ENCODE measurements at places on chromosomes 13 and 19.
A peak's percentile ranks its signal among the peaks of the same experiment; 100 is the strongest.

DNA sequence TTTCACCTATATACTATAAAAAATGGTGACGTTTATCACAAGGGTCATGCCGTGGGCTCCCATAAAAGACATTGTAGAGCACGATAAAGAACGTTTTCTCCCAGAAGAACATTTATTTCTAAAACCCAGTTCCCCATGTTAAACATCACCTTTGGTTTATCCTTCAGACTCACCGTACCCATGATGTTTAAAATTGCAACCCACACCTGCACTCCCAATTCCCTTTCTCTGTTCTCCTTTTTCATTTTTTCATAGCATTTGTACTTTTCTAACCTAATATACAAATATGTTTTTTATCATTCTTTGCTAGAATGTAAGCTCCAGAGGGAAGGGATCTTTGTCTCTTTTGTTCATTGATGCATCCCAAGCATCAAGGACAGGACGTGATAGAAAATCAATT, 2.0 kb downstream of the RCBTB2 start:
- DNase-seq = no peak

DNA sequence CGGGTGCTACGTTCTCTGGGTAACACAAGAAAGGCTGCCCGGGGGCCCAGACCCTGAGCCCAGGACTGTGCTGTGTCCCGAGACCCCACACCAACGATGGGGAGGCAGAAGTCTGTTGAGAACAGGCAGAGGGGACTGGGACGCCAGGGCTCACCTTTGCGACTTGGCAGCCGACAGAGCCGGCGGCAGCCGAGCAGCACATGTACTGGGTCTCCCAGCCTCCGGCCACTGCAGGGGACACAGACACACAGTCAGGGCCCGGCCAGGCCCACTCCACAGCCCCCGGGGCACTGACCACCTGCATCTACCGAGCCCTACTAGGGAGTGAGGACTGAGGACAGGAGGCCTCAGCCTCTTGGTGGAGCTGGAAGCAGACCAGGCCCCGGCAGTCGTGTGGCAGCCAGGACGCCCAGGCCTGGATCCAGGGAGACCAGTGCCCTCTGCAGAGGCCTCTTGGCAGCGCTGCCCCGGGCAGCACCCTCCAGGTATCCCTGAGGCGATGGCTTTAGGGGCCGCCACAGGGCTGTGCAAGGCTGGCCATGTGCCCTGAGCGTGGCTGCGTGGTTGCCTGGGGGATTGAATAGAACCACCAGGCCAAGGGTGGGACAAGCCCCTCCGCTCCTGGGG, 5.6 kb upstream of the ATP8B3 start:
- DNase-seq = no peak

- no peak for DNase-seq
Measured at GRCh38 chr13:94408314-94409036, 71.0 kb downstream of the DCT start.

DNA sequence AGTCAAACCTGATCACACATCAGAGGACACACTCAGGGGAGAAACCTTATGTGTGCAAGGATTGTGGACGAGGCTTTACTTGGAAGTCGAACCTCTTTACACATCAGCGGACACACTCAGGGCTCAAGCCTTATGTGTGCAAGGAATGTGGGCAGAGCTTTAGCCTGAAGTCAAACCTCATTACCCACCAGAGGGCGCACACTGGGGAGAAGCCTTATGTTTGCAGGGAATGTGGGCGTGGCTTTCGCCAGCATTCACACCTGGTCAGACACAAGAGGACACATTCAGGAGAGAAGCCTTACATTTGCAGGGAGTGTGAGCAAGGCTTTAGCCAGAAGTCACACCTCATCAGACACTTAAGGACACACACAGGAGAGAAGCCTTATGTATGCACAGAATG, 8.2 kb upstream of the ZNF527 start:
- peak; percentile 76 for DNase-seq
